Left hindlimb (tissue), 1 donor: ENCODE measurements at places on chromosomes 13 and 19.

DNA sequence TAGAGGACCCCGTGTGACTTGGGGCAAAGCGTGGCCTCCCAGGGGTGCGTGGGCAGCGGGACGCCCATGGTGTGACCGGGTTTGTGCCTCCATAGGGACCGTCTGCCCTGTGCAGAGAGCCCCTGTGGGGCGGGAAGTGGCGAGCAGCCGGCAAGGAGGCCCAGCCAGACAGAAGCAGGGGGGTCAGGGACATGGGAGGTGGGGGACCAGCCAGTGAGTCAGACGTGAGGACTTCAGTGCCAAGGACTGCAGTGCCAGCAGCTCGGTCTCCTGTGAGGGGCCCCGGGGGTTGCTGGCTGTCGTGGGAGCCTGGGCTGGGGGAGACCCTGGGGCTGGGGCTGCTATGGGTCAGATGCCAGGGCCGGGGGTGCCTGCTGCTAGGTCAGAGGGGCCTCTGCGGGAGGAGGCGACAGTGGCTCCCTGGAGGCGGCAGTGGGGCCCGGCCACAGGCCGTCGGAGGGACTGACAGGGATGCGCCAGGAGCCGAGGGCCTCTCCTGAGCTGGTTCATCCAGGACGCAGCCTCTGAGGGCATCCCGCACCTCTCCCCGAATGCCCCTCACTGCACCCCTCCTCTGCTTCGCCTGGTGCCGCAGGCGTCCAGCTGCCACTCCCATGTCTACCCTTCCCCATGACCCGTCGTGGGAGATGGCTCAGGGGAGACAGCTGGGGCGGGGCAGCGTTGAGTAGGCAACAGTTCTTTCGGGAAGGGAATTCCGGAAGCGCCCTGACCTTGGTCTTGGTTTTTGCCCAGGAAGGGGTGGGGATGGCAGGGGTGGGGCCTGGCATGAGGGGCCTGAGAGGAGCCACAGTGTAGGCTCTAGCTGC, 80.0 kb downstream of the KDM4B start:
- peak; percentile 77 for DNase-seq

- no peak for DNase-seq
Measured at GRCh38 chr13:51562011-51562671, 22.1 kb upstream of the WDFY2 start.

- DNase-seq, result no peak
Measured at GRCh38 chr19:940591-941291, 14.9 kb downstream of the ARID3A start.

GRCh38 chr13:113771709-113772331, 12.8 kb downstream of the TMEM255B start:
- no peak for DNase-seq

DNA sequence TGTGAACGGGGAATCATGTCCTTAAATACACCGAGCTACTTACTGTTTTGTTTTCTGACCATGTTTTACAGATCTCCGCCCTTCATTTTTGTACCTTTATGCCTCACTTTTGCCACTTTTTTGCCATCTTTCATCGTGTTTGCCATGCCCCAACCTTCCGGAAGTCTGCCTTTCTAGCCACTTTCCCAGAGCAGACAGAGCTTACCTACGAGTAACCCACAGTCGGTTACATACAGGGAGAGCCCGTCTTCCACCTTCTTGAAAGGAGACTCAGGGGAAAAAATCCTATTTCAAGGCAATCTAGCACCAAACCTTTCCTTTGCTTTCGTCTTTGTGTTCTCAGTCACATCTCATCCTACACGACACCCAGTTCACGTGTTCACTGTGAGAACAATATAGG, 26.1 kb downstream of the RFPL4AL1 start:
- DNase-seq, result no peak

- no peak for DNase-seq
Measured at GRCh38 chr19:45823182-45823581, 8.1 kb upstream of the RSPH6A start.

DNA sequence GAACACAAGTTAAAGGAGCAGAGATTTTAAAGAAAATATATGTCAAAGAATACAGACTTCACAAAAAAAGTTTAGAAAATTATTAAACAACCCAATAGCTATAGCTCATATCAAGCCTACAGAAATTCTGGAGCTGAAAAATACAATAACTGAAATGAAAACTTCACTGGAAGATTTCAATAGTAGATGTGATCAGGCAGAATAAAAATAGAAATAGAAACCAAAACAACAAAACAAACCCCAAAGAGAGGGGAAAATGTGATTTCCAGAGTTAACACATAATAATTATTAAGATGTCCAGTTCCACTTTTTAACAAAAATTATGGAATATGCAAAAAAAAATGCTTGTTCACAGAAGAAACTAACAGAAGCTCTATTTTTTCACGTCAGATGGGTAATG, 23.6 kb downstream of the LRRC63 start:
- no peak for DNase-seq

DNA sequence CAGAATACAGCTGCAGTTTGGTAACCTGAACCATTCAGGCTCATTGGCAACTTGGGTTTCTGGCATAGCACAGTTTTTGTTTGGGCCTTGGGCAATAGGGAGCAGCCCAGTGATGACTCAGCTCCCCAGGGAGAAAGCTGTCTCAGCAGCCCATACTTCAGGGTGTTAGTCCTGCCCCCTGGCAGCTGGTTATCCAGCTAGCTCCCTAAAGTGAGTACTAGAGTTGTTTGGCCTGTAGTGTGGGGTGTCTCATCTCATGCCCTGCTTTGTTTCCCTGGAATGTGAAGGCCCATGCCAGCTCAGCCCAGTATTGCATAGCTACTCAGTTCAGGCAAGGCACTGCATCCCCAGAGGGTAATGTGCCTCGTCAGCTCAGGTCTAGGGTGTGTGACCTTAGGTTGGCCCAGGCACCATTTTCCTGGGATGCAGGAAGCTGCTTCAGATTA, 18.2 kb upstream of the ZNF543 start:
- no peak for DNase-seq
